ENCODE measurements at places on chromosomes 1 and 21.

DNA sequence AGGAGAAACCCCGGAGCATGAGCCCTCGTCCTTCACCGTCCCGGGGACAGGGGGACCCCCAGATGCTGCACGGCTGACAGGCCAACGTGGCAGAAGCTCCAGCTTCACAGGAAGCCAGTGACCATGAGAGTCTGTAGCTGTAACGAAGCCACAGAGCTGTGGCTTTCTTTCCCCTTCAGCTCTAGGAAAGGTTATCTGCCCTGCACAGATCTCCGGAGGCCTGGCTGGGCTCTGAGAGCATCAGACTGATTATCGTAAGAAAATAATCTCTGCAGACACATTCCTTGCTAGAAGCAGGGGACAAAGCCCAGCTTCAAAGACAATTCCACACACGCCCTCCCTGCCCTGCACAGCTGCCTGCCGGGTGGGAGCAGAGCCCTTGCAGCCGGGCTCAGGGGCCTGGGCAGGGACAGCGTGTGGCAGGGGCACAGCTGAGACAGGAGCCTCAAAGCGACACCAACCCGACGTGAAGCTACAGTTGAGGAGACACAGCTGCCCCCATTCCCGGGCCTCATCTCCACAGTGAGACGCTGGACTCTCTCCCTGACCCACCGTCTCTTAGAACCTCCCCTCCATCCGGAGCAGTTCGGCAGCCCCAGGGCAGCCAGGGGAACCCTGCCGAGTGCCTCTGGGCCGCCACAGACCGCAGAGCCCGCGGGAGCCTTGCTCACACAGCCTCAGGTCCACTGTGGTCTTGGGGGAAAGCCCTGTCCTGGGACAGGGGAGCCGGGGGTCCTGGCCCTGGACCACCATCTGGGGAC is 30.6 kb downstream of the POFUT2 start:
- DNase-seq: no peak

DNA sequence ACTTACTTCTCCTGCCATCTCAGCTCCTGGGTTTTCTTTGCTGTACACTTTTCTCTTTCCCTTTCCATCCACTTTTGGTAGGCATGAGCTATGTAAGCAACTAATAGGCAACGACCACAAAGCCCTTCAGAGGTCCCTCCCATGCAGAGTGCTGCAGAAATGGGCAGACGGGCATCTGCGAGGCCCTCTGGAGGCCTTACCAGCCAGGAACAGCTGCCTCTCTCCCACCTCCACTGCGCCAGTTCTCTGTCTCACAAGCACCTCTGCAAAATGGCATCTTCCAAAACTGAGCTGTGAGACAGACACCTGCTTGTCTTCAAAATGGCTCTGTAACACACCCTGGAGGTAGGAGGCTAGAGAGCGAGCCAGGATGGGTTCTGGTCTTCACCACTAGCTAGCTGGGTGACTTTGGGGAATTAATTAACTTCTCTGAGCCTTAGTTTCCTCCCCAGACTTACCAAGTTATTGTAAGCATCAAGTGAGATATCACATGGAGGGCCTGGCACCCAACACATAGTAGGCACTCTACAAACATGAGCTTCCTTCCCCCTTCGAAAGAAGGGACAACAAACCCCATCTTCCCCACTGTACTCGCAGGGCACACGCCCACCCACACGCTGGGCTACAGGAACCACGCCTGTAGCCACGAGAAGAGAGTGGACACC is 62.0 kb downstream of the BCAR3 start:
- no peak for DNase-seq

GRCh38 chr1:64043288-64043687 is 160.1 kb upstream of the UBE2U start:
- no peak for DNase-seq

DNA sequence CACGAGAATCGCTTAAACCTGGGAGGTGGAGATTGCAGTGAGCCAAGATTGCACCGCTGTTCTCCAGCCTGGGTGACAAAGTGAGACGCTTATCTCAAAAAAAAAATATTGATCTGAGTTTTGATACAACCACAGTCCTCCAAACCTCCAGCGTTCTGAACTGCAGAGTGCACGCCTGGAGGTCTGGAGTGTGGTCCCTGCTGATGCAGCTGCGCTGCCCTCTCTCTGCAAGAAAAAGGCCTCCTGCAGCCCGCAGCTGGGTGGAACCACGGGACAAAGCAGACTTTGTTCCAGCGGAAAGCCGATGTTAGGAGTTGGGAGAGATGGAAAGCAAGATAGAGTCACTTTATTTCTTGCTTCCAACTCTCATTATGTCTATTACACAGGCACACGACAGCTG is 144.9 kb upstream of the SOD1 start:
- no peak for DNase-seq

DNA sequence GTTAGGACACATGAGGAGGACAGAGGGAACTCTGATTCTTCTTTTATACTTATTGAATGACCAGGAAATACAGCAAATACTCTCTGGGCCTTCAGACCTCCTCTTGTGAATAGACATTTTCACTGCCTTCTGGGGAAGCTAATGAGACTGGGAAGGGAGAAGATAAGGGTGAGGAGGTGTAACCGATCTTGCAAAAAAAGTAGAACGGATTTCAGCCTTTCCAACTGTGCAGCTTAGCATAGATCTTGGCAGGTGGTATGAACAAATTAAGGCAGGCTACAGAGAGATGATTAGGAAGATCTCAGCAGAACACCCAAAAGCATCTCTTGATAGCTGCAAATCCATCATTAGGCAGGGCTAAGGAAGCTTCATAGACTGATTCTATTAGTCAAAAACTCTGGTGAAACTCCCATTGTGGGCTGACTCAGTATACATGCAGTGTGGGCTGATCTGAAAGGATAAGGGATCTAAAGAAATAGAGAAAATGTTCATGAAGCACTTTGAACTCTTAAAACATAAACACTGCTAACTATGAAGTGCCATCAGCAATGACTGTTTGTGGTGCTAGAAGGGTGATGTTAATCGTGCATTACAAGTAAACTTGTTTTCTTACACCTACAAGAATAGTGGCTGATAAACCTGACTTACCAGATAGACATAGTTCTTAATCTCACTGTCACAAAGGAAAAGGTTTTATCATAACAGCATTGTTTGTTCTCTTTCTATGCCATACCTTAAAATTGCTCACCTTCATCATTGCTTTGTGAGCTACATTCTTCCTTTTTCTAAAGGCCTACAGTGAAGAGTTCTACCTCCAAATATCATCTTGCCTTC is 85.5 kb upstream of the PALMD start:
- DNase-seq: no peak

Data from LNCaP clone FGC (cell line).